HepG2 (cell line): ENCODE measurements at places on chromosomes 7 and 10. TPM values are rescaled to one million over a fixed set of nuclear protein-coding genes. Genes with fewer than 3 reads are reported as not detected.

Gene MYOZ1
- not detected in 2 replicates for total RNA-seq

- no peaks in the 10 kb centered on the region for H3K36me3 ChIP-seq
- DNase-seq = no peak
- H3K4me3 ChIP-seq = no peak overlapping the region
- H3K27ac ChIP-seq = no peak overlapping the region
- H3K27me3 ChIP-seq = no peaks in the 10 kb centered on the region
Observed at GRCh38 chr7:99868246-99868645, 8.6 kb downstream of the OR2AE1 start.

GRCh38 chr10:30454744-30455510, 20.9 kb downstream of the MAP3K8 start:
- DNase-seq = no peak
- no peak overlapping the region for H3K27ac ChIP-seq
- no peaks in the 10 kb centered on the region for H3K4me1 ChIP-seq
- no peak overlapping the region for H3K4me3 ChIP-seq
- H3K27me3 ChIP-seq = no peaks in the 10 kb centered on the region
- peaks cover 24% of the 10 kb centered on the region for H3K36me3 ChIP-seq

- H3K27me3 ChIP-seq = no peaks in the 10 kb centered on the region
- H3K36me3 ChIP-seq = 0 out of 3 replicates have a peak, but pooled peaks cover 3% of the 10 kb centered on the region
- H3K27ac ChIP-seq = peak overlapping the region; percentile 71
- no peak for DNase-seq
Observed at GRCh38 chr7:45036796-45037195, 36.8 kb downstream of the CCM2 start.

GRCh38 chr7:54917613-54918391, 101.0 kb upstream of the EGFR start:
- no peaks in the 10 kb centered on the region for H3K27me3 ChIP-seq
- peaks cover 36% of the 10 kb centered on the region for H3K4me1 ChIP-seq
- H3K4me3 ChIP-seq = no peak overlapping the region

DNA sequence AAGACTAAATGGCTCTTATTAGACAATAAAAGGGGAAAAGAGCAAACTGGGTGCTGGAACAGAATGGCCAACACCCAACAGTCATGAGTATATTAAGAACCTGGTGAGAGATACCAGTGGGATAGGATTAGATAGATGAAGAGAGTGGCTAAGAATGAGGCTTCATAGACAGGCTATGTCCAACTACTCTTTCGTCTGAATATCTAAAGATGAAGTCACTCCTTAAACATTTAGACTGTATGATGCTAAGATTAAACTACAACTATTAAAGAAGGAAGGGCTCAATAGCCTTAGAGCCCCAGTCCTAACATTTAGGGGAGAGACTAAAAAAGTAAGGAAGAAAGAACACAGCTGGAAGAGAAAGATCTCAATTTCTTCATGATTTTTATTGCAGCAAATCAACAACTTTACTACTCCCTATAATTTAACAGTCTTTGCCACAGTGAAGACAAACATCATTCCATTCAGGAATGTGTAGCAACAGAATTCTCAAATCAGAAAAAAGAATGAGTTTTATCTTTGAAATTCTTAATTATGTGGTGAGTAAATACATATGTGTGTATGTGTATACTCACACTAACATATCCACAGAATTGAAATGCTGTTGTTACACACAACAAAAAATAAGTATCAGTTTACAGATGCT, 45.6 kb downstream of the CACNA2D1 start:
- no peaks in the 10 kb centered on the region for H3K4me1 ChIP-seq
- DNase-seq = no peak
- H3K27me3 ChIP-seq = no peaks in the 10 kb centered on the region
- H3K4me3 ChIP-seq = no peak overlapping the region

- H3K27me3 ChIP-seq = no peaks in the 10 kb centered on the region
- no peak overlapping the region for H3K4me3 ChIP-seq
- no peak for DNase-seq
Observed at GRCh38 chr7:28044825-28045224, 135.8 kb downstream of the JAZF1 start.

GRCh38 chr7:73668103-73668885, 663 bp downstream of the VPS37D start:
- H3K27ac ChIP-seq = no peak overlapping the region
- H3K36me3 ChIP-seq = peaks cover 2% of the 10 kb centered on the region; the same call in 1 of the 2 replicates
- DNase-seq = no peak
- peaks cover 48% of the 10 kb centered on the region for H3K4me1 ChIP-seq
- peak overlapping the region; percentile 77 for H3K4me3 ChIP-seq

Gene MRPS16
- 135 and 189 TPM in 2 replicates for total RNA-seq

Gene KCNH2
- 0.11 TPM in 1 of 2 replicates, not detected in the other for total RNA-seq

Gene AFAP1L2
- not detected in 2 replicates for total RNA-seq

DNA sequence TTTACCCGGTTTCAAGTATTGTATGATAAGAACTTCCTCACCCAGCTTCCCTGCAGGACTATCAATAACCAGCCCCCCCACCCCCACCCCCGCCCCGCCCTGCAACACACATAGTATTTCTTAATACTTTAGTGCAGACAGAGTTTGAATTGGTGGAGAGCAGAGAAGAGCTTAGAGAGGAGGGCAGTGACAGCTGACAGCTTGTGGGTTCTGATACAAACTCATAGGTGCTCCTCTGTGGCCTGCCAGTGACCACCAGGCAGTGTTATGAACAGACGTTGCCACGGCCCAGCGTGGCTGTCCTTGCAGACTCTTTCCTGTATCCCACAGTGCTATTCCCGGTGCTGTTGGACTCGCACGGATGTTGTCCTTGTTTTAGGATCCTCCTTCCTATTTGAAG, 186.9 kb upstream of the ADO start:
- no peak overlapping the region for H3K27ac ChIP-seq
- H3K4me1 ChIP-seq = no peaks in the 10 kb centered on the region
- DNase-seq = no peak
- no peaks in the 10 kb centered on the region for H3K27me3 ChIP-seq
- no peak overlapping the region for H3K4me3 ChIP-seq
- no peaks in the 10 kb centered on the region for H3K36me3 ChIP-seq

GRCh38 chr10:79437111-79437814, 8.2 kb downstream of the ZCCHC24 start:
- no peak for DNase-seq
- peaks cover 32% of the 10 kb centered on the region for H3K4me1 ChIP-seq
- no peaks in the 10 kb centered on the region; the same call in 1 of the 2 replicates for H3K36me3 ChIP-seq
- H3K27ac ChIP-seq = no peak overlapping the region
- no peak overlapping the region for H3K4me3 ChIP-seq

GRCh38 chr7:139043823-139044812, 8.3 kb upstream of the ZC3HAV1L start:
- no peak overlapping the region for H3K4me3 ChIP-seq
- peaks cover 19% of the 10 kb centered on the region; the same call in 2 of the 3 replicates for H3K36me3 ChIP-seq
- no peaks in the 10 kb centered on the region for H3K27me3 ChIP-seq
- no peak overlapping the region for H3K27ac ChIP-seq
- peak; percentile 16 for DNase-seq

- no peaks in the 10 kb centered on the region for H3K27me3 ChIP-seq
- no peak overlapping the region for H3K4me3 ChIP-seq
- 0 out of 2 replicates have a peak, but pooled peaks cover 5% of the 10 kb centered on the region for H3K4me1 ChIP-seq
- peaks cover 4% of the 10 kb centered on the region; the same call in 1 of the 2 replicates for H3K36me3 ChIP-seq
Observed at GRCh38 chr10:75469006-75469616, 37.7 kb downstream of the LRMDA start.

DNA sequence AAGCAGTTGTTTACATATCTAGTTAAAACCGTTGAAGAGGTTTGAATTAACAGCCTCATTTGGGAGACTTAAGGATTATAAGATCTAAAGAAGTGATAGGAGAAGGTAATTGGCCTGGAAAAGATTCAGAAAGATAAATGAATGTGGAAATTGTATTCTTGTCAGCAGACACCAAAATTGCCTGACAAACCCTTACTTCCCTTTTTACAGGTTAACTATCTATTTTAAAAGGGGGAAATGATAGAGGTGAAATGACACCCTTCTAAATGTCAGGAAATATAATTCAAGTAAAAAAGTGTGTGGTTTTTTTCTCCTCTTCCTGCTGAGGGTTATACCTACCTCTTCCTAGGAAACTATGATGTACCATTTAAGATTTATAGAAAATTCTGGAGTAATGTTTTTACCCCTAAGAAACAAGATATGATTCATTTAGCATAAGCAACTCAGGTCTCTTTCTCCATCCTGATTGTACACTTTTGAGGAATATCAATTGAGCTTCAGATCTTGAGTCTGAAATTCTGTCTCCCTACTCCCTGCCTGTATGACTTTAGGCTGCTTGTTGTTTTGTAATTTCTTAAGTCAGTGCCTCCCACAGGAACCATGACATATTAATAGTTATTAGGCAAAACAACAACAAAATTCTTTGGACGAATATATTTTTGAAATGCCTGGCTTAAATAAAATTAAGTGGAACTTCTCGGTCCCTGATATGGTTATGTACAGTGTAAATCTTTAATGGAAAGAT, 250.4 kb downstream of the RNLS start:
- no peaks in the 10 kb centered on the region for H3K4me1 ChIP-seq
- no peak overlapping the region for H3K4me3 ChIP-seq
- H3K27ac ChIP-seq = no peak overlapping the region
- no peaks in the 10 kb centered on the region for H3K36me3 ChIP-seq

Gene CYP3A4
- total RNA-seq = 0.11 and 0.35 TPM in 2 replicates

GRCh38 chr10:80320377-80320776, 30.9 kb upstream of the MAT1A start:
- no peaks in the 10 kb centered on the region for H3K36me3 ChIP-seq
- no peaks in the 10 kb centered on the region for H3K27me3 ChIP-seq

GRCh38 chr7:79298145-79298760, 155.2 kb downstream of the MAGI2 start:
- peak; percentile 25 for DNase-seq
- no peak overlapping the region for H3K27ac ChIP-seq
- H3K4me1 ChIP-seq = peaks cover 24% of the 10 kb centered on the region
- H3K27me3 ChIP-seq = no peaks in the 10 kb centered on the region

- no peak overlapping the region for H3K27ac ChIP-seq
- no peaks in the 10 kb centered on the region for H3K36me3 ChIP-seq
- no peaks in the 10 kb centered on the region; the same call in 1 of the 2 replicates for H3K27me3 ChIP-seq
- no peaks in the 10 kb centered on the region for H3K4me1 ChIP-seq
- DNase-seq = no peak
- no peak overlapping the region for H3K4me3 ChIP-seq
Observed at GRCh38 chr10:105658696-105659095, 1017.6 kb downstream of the SORCS3 start.

GRCh38 chr7:104362756-104363155, 34.4 kb downstream of the LHFPL3 start:
- H3K4me3 ChIP-seq = no peak overlapping the region
- H3K4me1 ChIP-seq = no peaks in the 10 kb centered on the region
- H3K27ac ChIP-seq = no peak overlapping the region
- peaks cover 4% of the 10 kb centered on the region; the same call in 1 of the 3 replicates for H3K27me3 ChIP-seq

Gene SAMD9L
- not detected in 2 replicates for total RNA-seq

DNA sequence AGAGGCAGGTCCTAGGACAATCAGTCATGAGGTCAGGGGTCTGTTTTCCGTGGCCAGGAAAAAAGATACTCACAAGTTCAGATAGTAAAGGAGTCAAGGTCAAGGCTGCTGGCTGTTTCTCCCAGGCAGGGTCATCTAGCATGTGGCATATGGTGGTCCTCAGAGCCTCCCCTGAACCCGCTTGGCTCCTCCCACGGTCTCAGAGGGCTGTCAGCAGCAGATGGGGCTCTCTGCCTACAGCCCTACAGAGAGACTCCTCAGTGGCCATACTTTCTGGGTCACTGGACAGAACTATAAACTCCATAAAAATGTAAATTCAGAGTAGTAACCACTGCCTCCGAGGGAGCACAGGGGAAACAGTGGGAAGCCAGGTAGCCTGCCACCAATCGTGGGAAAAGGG, 11.3 kb upstream of the DRGX start:
- no peak overlapping the region for H3K27ac ChIP-seq
- no peaks in the 10 kb centered on the region for H3K36me3 ChIP-seq
- peaks cover 3% of the 10 kb centered on the region for H3K27me3 ChIP-seq
- H3K4me1 ChIP-seq = no peaks in the 10 kb centered on the region

GRCh38 chr10:63155388-63156020, 22.4 kb downstream of the NRBF2 start:
- no peak for DNase-seq
- H3K4me3 ChIP-seq = no peak overlapping the region
- H3K36me3 ChIP-seq = peaks cover 38% of the 10 kb centered on the region; the same call in 2 of the 3 replicates
- H3K27me3 ChIP-seq = no peaks in the 10 kb centered on the region; the same call in 1 of the 2 replicates

Gene C10orf53
- not detected in 2 replicates for total RNA-seq

Gene NFE2L3
- total RNA-seq = 8.8 and 19.4 TPM in 2 replicates

- no peak overlapping the region for H3K4me3 ChIP-seq
- no peaks in the 10 kb centered on the region for H3K27me3 ChIP-seq
- no peaks in the 10 kb centered on the region for H3K36me3 ChIP-seq
Observed at GRCh38 chr7:16747102-16747501, 6.5 kb upstream of the TSPAN13 start.

DNA sequence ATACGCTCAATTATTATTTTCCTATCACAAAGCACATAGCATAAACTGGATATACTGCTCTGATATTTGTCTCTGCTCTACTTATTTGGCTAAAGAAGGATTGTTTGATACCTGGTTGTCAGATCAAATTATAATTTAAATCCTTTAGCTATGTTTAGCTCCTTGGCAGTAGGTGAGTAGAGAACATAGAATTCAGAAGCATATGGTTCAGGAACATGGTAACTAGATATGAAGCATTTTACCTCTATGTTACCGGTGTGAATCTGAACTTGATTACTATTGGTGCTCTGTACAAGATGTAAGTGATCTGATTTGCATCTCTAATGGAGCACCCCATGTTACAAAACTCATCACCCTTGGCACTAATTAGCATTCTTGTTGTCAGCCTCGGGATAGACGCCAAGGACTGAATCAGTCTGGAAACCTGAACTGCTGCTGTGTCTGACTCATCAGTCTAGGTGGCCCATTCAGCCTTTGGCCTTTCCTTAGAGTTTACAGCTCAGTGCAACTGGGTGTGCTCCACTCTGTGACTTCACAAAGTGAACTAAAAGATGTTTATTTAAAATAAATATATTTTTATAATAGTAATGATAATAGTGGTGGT, 12.3 kb upstream of the MYPN start:
- DNase-seq = no peak
- H3K4me3 ChIP-seq = no peak overlapping the region
- no peaks in the 10 kb centered on the region for H3K4me1 ChIP-seq
- H3K36me3 ChIP-seq = no peaks in the 10 kb centered on the region
- H3K27ac ChIP-seq = no peak overlapping the region

DNA sequence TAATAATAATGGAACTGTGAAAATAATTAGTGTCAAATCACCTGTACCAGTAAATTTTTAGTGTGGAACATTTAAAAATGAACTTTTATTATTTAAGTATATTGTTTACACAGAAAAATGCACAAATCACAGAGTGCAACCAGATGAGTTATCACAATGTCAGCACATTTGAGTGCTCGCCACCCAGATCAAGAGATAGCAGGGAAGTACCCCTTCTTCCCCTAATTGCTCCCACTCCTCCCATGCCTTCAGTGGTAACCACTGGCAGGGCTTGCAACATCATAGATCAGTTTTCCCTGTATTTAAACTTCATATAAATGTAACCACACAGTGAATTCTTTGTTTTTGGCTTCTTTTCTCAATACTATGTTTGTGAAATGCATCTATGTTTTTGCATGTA, 7.8 kb upstream of the GPR141 start:
- no peak overlapping the region for H3K27ac ChIP-seq
- H3K27me3 ChIP-seq = no peaks in the 10 kb centered on the region
- H3K4me3 ChIP-seq = no peak overlapping the region
- no peaks in the 10 kb centered on the region for H3K4me1 ChIP-seq
